ENCODE measurements at places on chromosomes 2 and 18. TPM values are rescaled to one million over a fixed set of nuclear protein-coding genes. Genes with fewer than 3 reads are reported as not detected.

GRCh38 chr2:229715895-229716507 is 1.6 kb upstream of the DNER start:
- no peaks in the 10 kb centered on the region for H3K36me3 ChIP-seq
- H3K27me3 ChIP-seq = peaks cover 72% of the 10 kb centered on the region
- no peak for DNase-seq
- peaks cover 4% of the 10 kb centered on the region for H3K4me1 ChIP-seq
- no peak overlapping the region for H3K27ac ChIP-seq

DNA sequence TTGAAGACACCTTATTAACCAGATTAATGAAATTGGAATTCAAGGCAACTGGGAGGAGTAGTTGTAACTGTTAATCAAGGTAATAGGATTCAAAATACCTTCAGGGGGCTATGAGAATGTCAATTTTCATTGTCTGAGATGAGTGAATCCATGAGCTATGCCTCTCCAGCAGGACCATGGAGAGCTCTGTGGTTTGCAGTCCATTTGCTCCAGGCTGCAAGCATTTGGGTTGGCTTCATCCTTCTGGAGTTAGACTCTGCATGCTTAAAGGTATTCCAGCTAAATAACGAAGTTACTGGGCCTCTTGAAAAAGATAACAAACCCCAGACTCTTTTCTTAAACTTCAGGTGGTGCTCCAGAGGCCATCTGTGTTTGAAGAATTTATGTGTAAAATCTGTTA is 207.1 kb upstream of the SLC8A1 start:
- peak; percentile 20 for DNase-seq
- no peaks in the 10 kb centered on the region for H3K4me1 ChIP-seq
- no peak overlapping the region for H3K27ac ChIP-seq
- H3K27me3 ChIP-seq = no peaks in the 10 kb centered on the region
- H3K4me3 ChIP-seq = no peak overlapping the region

GRCh38 chr2:143841935-143842334 is 678.0 kb downstream of the ZEB2 start:
- peaks cover 18% of the 10 kb centered on the region for H3K27me3 ChIP-seq
- no peak for DNase-seq
- H3K4me3 ChIP-seq = no peak overlapping the region
- no peaks in the 10 kb centered on the region for H3K36me3 ChIP-seq
- H3K27ac ChIP-seq = no peak overlapping the region
- H3K4me1 ChIP-seq = peaks cover 12% of the 10 kb centered on the region

DNA sequence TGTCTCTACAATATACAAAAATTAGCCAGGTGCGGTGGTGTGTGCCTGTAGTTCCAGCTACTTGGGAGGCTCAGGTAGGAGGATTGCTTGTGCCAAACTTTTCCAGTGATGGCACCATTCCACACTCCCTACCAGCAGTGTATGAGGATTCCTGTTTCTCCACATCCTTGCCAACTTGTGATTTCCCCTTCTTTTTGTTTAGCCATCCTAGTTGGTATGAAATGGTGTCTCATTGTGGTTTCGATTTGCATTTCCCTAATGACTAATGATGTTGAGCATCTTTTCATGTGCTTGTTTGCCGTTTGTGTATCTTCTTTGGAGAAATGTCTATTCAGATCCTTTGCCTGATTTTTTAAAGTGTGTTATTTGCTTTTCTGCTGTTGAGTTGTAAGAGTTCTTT is 41.0 kb downstream of the EPB41L5 start:
- no peak for DNase-seq
- no peak overlapping the region for H3K27ac ChIP-seq
- peaks cover 75% of the 10 kb centered on the region for H3K36me3 ChIP-seq
- no peaks in the 10 kb centered on the region for H3K4me1 ChIP-seq
- no peak overlapping the region for H3K4me3 ChIP-seq

GRCh38 chr18:75441896-75442295 is 14.4 kb upstream of the SMIM21 start:
- DNase-seq = no peak
- no peak overlapping the region for H3K27ac ChIP-seq
- H3K4me1 ChIP-seq = no peaks in the 10 kb centered on the region
- H3K27me3 ChIP-seq = peaks cover 3% of the 10 kb centered on the region

- no peaks in the 10 kb centered on the region for H3K36me3 ChIP-seq
- H3K4me3 ChIP-seq = no peak overlapping the region
- peaks cover 3% of the 10 kb centered on the region for H3K27me3 ChIP-seq
- no peak overlapping the region for H3K27ac ChIP-seq
Observed at GRCh38 chr2:221200184-221200839, 371.8 kb downstream of the EPHA4 start.

DNA sequence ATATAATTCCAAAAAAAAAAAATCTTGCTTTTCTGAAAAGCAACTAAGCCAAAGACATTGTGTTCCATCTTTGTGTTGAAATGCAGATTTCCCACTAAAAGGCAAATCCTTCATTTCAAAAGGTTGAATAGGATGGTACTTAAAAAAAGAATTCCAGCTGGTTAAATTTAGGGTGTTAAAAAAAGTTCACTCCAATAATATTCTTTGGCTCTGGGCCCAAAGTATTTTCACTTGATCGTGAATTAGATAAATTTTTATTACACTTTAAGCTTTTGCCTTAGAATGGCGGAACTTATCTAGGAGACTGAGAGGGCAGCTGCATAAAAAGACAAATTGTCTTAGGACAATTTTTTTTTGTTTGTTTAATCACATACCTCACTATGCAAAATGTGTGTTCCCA is 79.2 kb downstream of the BCL11A start:
- H3K27ac ChIP-seq = no peak overlapping the region
- peaks cover 62% of the 10 kb centered on the region for H3K4me1 ChIP-seq
- no peaks in the 10 kb centered on the region for H3K36me3 ChIP-seq
- H3K4me3 ChIP-seq = no peak overlapping the region

GRCh38 chr18:50240080-50240563 is 26.2 kb downstream of the CFAP53 start:
- H3K36me3 ChIP-seq = peaks cover 19% of the 10 kb centered on the region
- H3K27ac ChIP-seq = no peak overlapping the region
- no peaks in the 10 kb centered on the region for H3K4me1 ChIP-seq
- no peaks in the 10 kb centered on the region for H3K27me3 ChIP-seq
- H3K4me3 ChIP-seq = no peak overlapping the region

DNA sequence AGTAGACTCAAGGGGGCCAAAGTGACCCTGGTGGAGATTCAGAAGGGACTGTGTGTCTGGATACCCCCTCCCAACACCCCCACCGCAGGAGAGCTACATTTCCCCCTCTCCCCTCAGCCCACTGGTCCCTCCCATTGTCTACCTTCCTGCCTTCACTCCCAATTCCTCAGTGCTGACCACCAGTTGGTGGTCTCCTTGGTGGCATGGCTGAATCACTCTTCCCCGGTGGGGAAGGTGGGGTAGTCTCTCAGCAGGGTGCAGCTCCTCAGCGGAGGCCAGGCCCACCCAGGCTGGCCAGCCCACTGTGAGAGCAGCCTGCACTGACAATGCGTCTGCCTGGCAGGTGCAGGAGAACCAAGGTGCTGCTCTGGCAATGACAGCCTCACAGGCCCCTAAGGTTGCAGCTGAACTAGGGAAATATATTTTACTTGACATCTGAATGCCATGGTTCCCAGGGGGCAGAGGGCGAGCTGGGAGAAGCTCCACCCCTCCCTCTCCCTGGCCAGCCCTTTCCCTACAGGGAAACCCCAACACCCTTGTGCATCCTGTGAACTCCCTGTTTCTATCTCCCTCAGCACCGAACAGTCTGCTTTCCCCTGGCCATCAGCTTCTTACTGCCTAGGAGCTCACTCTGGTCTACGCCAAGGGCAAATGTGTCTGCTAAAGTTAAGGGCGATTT is 62.6 kb upstream of the PAX8 start:
- H3K4me3 ChIP-seq = no peak overlapping the region
- H3K36me3 ChIP-seq = no peaks in the 10 kb centered on the region
- H3K4me1 ChIP-seq = no peaks in the 10 kb centered on the region
- peaks cover 19% of the 10 kb centered on the region for H3K27me3 ChIP-seq
- no peak for DNase-seq

The WDR12 gene
- 62.2 TPM for total RNA-seq

The MARCHF7 gene
- total RNA-seq = 113 TPM

The TMEM182 gene
- 8.1 TPM for total RNA-seq

The NTSR2 gene
- not detected for total RNA-seq

The SIX3 gene
- total RNA-seq = not detected

The TLK1 gene
- total RNA-seq = 76.8 TPM

The PSMA8 gene
- 0.29 TPM for total RNA-seq

The DOK1 gene
- total RNA-seq = 20.9 TPM
